Activated T-cell treated with anti-CD3 and anti-CD28 coated beads, Interleukin-2, amount 50 U/mL, for 1 hour (primary cell): ENCODE measurements at places on chromosomes 7 and 10.

DNA sequence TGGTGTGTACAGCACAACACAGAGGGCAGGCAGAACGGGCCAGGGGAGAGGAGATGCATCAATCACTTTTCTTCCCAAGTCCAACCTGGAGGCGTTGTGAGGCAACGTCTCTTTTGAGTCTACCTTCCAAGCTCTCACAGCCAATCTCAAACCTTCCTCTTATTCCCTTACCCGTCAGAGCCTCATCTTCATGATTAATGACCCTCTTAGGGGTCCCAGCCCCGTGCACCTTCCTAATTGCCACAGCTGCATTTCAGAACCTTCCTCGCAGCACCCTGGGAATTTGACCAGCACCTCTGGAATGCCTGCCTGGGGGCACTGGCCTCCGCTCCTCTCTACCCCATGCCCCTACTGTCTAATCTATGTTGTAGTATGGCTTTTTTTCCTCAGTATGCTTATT, 169.3 kb upstream of the PRR15 start:
- no peak for DNase-seq

GRCh38 chr10:116783011-116783655, 40.8 kb upstream of the HSPA12A start:
- DNase-seq, result no peak

GRCh38 chr7:39073432-39073831, 95.7 kb downstream of the POU6F2 start:
- DNase-seq, result no peak

- DNase-seq, result no peak
Observed at GRCh38 chr7:47337531-47337930, 244.4 kb downstream of the TNS3 start.

- no peak for DNase-seq
Observed at GRCh38 chr7:158450476-158451124, 137.0 kb downstream of the PTPRN2 start.

- DNase-seq, result no peak
Observed at GRCh38 chr10:124903111-124903510, 38.8 kb upstream of the ZRANB1 start.

GRCh38 chr7:11951909-11952308, 119.9 kb upstream of the THSD7A start:
- DNase-seq, result no peak

- no peak for DNase-seq
Observed at GRCh38 chr10:129968853-129969183, 4.7 kb upstream of the EBF3 start.

DNA sequence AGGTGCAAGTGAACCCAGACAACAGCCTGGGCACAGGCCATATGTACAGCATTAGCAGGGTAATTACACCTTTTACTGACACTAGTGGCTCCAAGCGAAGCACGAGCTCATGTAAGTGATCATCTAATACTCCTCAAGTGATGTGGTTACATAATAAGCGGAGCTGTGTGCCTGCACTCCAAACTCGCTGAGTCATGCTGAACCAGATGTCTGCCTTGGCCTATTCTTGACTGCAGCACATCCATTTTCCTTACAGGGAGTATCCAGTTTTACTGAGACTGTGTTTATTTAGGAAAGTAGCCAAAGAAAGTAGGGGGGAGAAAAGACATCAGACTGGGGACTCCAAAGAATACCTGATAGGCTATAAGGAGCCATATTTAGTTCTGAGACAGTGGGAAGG, 90.1 kb downstream of the GRM3 start:
- no peak for DNase-seq

DNA sequence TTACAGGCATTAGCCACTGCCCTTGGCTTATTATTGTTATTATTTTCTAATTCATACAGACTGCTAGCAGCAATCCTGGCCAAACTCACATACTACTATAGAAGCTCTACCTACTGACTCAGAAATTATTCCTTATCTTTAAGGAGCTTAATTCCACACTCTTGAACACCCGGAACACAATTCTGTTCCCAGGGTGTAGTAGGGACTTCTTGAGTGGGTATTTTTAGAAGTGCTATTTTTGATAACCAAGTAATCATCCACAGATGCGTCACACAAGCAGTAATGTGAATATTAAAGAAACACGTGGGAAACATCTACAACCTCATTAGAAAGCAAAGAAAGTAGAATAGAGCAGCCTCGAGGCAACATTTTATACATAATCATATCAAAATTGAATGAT, 149.2 kb downstream of the PTEN start:
- no peak for DNase-seq

- no peak for DNase-seq
Observed at GRCh38 chr10:96724621-96725020, 4.3 kb upstream of the PIK3AP1 start.

DNA sequence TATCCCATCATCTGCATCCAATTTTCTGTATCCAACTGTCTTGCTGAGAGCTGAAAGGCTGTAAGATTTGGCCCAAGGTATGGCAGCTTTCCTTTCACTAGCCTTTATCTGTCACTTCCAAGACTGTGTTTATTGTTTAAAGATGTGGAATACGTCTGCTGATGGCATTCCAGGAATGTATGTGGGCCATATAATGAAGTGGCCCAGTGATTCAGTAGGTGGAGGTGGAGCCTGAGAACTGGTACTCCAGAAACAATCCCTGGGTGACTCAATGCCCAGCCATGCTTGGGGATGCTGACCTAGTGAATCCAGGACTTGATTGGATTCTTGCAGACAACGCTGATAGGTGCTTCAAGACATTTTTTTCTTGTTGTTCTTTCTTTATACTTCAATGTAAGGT, 13.5 kb downstream of the NEUROD6 start:
- DNase-seq, result no peak

- DNase-seq, result no peak
Observed at GRCh38 chr10:99412099-99412498, 18.3 kb downstream of the GOT1 start.

DNA sequence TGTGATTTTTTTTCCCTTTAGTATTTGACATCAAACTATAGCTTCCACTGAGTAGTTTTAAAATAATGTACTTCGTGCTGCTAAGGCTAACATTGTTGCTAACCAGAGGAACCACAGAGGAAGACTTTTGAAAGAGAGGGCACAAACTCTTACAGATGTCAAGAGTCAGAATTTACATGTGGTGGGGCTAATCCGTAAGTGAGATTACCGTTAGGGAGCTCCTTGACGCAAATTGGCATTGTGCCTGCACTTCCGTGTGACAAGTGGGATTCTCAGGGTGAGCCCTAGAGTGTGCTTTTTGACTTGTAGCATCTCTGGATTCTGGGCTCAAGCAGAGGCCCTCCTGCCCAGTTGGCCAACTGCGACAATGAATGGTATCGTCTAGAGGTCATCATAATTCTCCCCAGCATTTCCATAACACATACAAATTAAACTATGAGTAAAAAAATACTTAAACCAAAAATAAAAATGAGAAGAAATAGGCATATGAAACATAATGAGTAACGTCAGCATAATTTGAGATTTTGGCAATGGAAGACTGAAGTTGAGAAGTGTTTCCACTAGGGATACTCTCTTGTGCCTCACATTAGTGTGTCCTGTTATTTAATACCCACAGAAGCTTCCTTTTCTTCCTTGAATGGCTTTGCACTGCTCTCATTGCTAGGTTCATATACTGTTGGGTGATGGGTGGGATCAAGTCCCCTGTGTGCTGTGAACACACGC, 164.0 kb downstream of the SDK1 start:
- DNase-seq, result peak; percentile 38
